ENCODE measurements at places on chromosomes 11 and 22. TPM values are rescaled to one million over a fixed set of nuclear protein-coding genes. Genes with fewer than 3 reads are reported as not detected.

XRRA1 gene
- polyA plus RNA-seq: 5.4 TPM

BIK gene
- polyA plus RNA-seq: 0.19 TPM

DNA sequence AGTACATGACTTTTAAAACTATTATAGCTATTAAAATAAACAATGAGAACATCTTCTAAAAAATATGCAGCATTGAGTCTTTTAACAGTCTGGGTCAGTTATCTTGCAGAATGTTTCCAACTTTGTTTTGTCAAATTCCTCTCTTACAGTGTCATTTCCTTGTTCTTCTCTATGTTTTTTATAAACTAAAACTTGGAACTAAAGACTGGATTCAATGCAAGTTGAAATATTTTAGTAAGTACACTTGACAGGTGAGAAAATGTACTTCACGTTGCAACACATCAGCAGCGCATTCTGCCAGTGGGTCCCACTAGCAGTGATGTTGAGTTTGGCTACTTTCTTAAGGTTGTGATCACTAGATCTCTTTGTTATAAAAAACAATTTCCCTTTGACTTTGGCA lies 1407.6 kb upstream of the RAG2 start:
- no peaks in the 10 kb centered on the region for H3K36me3 ChIP-seq
- H3K4me1 ChIP-seq: no peaks in the 10 kb centered on the region
- H3K4me3 ChIP-seq: no peak overlapping the region
- H3K27me3 ChIP-seq: no peaks in the 10 kb centered on the region
- DNase-seq: peak; percentile 28
- H3K27ac ChIP-seq: no peak overlapping the region

DNA sequence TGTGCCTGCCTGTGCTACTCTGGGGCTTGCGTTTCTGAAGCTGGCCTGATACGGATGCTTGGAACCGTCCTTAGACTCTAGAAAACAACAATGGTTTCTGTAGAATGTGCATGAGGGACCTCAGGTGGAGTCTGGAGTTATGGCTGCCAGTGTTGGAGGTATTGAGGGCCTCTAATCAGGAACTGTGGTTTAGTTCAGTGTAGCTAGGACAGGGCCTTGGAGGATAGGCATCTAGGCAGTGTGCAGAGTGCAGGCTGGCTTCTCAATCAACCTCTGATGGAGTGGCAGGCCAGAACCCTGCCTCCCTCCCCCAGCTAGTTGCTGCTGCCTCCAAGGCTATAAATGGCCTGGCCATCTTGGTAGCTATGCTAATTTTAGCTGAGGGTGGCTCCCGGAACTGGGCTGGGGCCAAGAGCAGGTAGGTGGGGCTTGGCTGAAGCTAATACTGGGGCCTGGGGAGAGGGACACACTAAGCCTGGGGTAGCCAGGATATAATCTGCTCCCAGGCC lies 4.0 kb downstream of the STIM1 start:
- H3K36me3 ChIP-seq: no peaks in the 10 kb centered on the region
- H3K27ac ChIP-seq: no peak overlapping the region
- H3K4me1 ChIP-seq: peaks cover 17% of the 10 kb centered on the region
- DNase-seq: no peak
- no peaks in the 10 kb centered on the region for H3K27me3 ChIP-seq

- H3K4me3 ChIP-seq: no peak overlapping the region
- peaks cover 3% of the 10 kb centered on the region for H3K36me3 ChIP-seq
- DNase-seq: no peak
- H3K27me3 ChIP-seq: no peaks in the 10 kb centered on the region
- no peaks in the 10 kb centered on the region for H3K4me1 ChIP-seq
Measured at GRCh38 chr11:115180272-115180671, 323.9 kb downstream of the CADM1 start.

KCNA4 gene
- not detected for polyA plus RNA-seq

GRCh38 chr22:31148488-31148887 lies 8.2 kb upstream of the PLA2G3 start:
- H3K27ac ChIP-seq: peak overlapping the region; percentile 9
- H3K36me3 ChIP-seq: no peaks in the 10 kb centered on the region
- H3K27me3 ChIP-seq: no peaks in the 10 kb centered on the region
- no peak overlapping the region for H3K4me3 ChIP-seq

- H3K36me3 ChIP-seq: no peaks in the 10 kb centered on the region
- H3K27me3 ChIP-seq: no peaks in the 10 kb centered on the region
- no peaks in the 10 kb centered on the region for H3K4me1 ChIP-seq
- H3K27ac ChIP-seq: no peak overlapping the region
Measured at GRCh38 chr11:80559942-80560341, 1119.1 kb upstream of the TENM4 start.

RGL4 gene
- not detected for polyA plus RNA-seq

DNA sequence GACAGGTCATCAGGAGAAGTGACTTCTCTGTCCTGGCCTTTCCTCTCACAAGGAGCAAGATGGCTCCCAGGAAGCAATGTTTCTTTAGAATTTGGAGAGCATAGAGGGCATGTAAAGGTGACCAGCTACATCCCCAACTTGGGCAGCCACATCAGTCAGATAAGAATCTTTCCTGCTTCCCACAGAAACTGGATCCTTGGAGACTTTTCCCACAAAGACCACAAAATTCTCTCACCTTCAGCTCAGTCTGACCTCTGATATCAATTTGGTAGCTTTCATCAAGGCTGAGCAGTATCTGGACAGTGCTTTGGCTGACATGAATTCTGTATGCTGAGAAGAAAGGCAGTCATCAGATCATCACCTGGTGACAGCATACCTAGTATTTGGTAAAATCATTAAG lies 23.3 kb upstream of the LRRC32 start:
- H3K36me3 ChIP-seq: no peaks in the 10 kb centered on the region
- H3K4me3 ChIP-seq: no peak overlapping the region
- peaks cover 5% of the 10 kb centered on the region for H3K4me1 ChIP-seq
- no peak overlapping the region for H3K27ac ChIP-seq
- H3K27me3 ChIP-seq: no peaks in the 10 kb centered on the region
- DNase-seq: no peak

- no peaks in the 10 kb centered on the region for H3K36me3 ChIP-seq
- no peak for DNase-seq
- no peak overlapping the region for H3K27ac ChIP-seq
Measured at GRCh38 chr22:27157666-27158370, 500.4 kb downstream of the MIAT start.

KCNJ5 gene
- 0.07 TPM for polyA plus RNA-seq

DNA sequence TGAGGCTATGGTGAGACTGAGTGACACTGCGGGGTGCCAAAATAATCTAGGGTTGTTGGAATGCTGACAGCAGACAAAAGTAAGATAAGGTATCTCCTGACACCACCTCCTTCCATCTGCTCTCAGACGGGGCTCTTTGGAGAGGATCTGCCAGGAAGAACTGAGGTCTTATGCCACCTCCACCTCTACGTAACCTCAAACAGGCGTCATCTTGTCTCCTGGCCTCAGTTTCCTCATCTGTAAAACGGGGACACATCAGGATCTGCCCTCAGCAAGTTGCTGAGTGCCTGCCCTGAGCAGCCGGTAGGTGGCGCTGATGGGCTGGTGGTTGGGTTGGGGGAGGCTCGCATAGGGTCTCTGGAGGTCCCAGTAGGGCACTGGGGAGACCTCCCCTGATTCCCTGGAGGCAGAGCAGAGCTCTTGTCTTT lies 1.7 kb upstream of the MYEOV start:
- no peak overlapping the region for H3K4me3 ChIP-seq
- no peaks in the 10 kb centered on the region for H3K27me3 ChIP-seq

HOATZ gene
- not detected for polyA plus RNA-seq

DNA sequence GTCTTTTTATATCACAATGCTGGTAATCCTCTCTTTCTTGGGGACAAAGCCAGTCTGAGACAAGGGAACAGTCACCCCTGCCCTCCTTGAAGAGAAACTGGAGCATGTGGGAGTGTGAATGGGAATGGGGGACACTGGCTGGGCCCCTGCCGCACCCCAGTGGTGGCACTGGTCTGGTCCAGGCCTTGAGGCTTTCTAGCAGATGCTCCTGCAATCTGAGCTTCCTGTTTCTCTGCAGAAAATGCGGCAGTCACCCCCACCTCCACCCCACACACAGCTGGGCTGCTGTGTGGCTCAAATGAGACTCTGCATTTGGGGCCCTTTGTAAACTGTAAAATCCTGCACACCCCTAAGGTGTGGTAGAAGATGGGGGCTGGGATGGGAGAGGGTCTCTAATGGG lies 6.6 kb upstream of the MARK2 start:
- H3K4me3 ChIP-seq: no peak overlapping the region
- no peak for DNase-seq
- H3K27ac ChIP-seq: no peak overlapping the region
- H3K4me1 ChIP-seq: no peaks in the 10 kb centered on the region

ART1 gene
- not detected for polyA plus RNA-seq

- no peak for DNase-seq
- H3K4me3 ChIP-seq: peak overlapping the region; percentile 75
- peak overlapping the region; percentile 56 for H3K27ac ChIP-seq
Measured at GRCh38 chr22:32802237-32802765, 796 bp downstream of the TIMP3 start.

OR4A16 gene
- not detected for polyA plus RNA-seq

GRCh38 chr11:128924510-128925249 lies 18.0 kb downstream of the TP53AIP1 start:
- H3K27me3 ChIP-seq: peaks cover 34% of the 10 kb centered on the region
- H3K36me3 ChIP-seq: no peaks in the 10 kb centered on the region
- peaks cover under 1% of the 10 kb centered on the region for H3K4me1 ChIP-seq
- DNase-seq: no peak

GRCh38 chr11:86606836-86607481 lies 65.5 kb downstream of the ME3 start:
- H3K4me1 ChIP-seq: peaks cover 5% of the 10 kb centered on the region
- no peaks in the 10 kb centered on the region for H3K36me3 ChIP-seq
- no peak overlapping the region for H3K4me3 ChIP-seq
- H3K27me3 ChIP-seq: no peaks in the 10 kb centered on the region

GRCh38 chr11:64878494-64879243 lies at the start of gene EHD1:
TSS of gene EHD1 (minus strand) at chr11:64878621. CDS start at chr11:64878464, 157 bp downstream.
- peak within 1 kb of the TSS; percentile 95 for H3K4me3 ChIP-seq
- H3K27me3 ChIP-seq: no peaks in the 10 kb centered on the region
- peak; percentile 96 for DNase-seq
- H3K36me3 ChIP-seq: peaks cover 14% of the 10 kb centered on the region
- peak within 1 kb of the TSS; percentile 84 for H3K27ac ChIP-seq

FAM111B gene
- polyA plus RNA-seq: 2.9 TPM

OR6Q1 gene
- polyA plus RNA-seq: not detected

DNA sequence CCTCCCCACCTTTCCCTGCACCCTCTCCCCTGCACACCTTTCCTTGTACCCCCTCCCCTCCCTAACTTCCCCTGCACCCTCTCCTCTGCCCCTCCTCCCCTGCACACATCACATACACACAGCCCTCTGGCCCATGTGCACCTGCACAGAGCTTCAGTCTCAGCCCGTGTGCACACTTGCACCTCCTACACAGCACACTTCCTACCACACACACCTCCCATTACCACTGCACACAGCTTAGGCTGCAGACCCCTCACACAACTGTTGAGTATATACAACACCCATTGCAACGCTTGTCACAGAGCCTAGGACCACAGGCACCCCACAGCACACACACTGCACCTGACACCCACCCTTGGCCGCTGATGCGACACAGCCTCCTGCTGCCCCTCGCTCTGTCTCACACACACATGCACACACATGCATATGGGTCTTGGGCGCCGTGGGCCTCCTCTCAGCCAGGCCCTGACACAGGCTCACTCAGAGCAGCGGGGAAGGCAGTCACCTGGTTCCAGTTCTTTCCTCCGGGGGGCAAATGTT lies 411 bp downstream of the SIGIRR start:
- DNase-seq: no peak
- H3K36me3 ChIP-seq: no peaks in the 10 kb centered on the region
- H3K4me1 ChIP-seq: peaks cover 14% of the 10 kb centered on the region
- H3K27ac ChIP-seq: no peak overlapping the region
- peaks cover 28% of the 10 kb centered on the region for H3K27me3 ChIP-seq
- H3K4me3 ChIP-seq: no peak overlapping the region

- no peak for DNase-seq
- no peak overlapping the region for H3K4me3 ChIP-seq
- H3K4me1 ChIP-seq: no peaks in the 10 kb centered on the region
- peaks cover 32% of the 10 kb centered on the region for H3K27me3 ChIP-seq
Measured at GRCh38 chr11:33953289-33953688, 61.4 kb upstream of the LMO2 start.

Data from IMR-90 (cell line).